ENCODE measurements at places on chromosomes 4 and X.
A peak's percentile ranks its signal among the peaks of the same experiment; 100 is the strongest.

- DNase-seq, result no peak
Measured at GRCh38 chr4:25609976-25610375, 45.7 kb upstream of the SLC34A2 start.

DNA sequence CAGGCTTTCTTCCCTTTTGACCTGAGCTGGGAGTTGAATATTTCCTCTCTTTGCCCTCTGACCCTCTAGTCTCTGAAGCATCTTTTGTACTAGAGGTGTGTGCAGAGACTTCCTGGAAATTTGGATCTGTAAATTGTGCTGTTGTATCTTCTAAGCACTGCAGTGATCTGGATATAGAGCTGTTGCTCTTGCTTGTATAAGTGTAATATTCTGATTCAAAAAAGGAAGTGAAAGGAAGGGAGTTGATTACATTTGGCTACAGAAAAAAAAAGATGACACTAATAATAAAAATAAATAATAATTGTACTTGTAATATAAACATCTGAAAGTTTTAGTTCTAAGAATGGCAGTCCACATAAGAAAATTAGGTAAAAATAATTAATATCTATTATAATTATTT, 33.0 kb downstream of the FRG1 start:
- DNase-seq, result no peak

DNA sequence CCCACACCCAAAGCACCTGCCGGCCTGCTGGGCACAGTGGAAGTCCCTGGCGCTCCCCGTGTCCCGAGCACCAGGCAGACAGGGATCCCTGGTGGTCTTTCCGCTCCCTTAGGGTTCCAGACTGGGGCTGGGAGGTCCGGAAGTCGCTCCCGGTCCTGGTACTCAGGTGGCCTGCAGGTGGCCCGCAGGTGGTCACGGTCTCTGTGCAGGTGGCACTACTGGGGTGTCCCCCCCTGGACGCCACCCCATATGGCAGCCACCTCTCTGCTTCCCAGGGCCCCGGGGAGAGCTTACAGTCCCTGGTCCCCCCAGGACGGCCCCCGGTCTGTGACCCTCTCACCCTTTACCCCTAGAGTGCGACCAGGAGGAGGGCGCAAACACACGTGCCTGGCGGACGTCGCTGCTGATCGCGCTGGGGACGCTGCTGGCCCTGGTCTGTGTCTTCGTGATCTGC, 13.6 kb downstream of the SLC25A6 start:
- no peak for DNase-seq

GRCh38 chrX:40285876-40286275, 188.1 kb upstream of the BCOR start:
- DNase-seq, result no peak

DNA sequence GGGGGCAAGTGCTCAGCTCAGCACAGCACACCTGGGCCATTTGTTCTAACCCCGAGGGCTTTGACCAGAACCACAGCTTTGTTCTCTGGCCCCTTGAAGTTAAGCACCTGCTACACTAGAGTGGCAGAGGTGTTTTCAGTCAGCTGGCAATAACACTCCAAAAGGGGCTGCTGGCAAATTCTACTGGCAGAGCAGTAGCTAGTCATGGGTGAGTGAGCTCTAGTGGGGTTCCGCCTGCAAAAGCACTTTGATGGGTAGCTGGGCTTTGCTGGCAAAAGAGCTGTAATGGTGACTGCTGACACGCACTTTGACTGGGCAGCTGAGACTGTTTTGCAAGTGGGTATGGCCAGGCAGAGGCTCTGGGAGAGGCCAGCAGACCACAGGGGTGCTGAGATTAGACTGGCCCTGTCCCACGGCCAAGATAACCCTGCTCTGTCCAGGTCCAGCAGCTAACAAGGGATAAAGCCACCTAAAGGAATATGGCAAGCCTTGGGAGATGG, 65.2 kb upstream of the TENT5D start:
- no peak for DNase-seq

DNA sequence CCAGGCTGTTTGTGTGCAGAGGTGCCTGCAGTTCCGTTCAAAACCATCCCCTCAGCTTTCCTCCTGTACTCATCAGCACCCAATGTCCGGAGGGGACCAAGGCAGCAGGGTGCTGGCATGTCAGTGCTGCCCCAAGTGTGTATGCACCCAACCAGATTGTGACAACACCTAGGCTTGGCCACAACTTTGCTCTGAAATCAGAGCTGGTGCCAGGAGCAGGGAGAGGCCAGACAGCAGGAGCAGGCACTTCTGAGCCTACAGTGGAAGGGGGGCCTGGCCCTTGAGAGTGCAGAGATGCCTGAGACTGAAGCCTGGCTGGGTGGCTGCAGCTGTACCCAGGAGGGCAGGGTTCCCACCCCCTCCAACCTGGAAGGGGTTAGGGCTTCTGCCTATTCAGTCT, 56.5 kb upstream of the RASGEF1B start:
- no peak for DNase-seq

- no peak for DNase-seq
Measured at GRCh38 chrX:138718941-138719340, 7.4 kb upstream of the FGF13 start.

DNA sequence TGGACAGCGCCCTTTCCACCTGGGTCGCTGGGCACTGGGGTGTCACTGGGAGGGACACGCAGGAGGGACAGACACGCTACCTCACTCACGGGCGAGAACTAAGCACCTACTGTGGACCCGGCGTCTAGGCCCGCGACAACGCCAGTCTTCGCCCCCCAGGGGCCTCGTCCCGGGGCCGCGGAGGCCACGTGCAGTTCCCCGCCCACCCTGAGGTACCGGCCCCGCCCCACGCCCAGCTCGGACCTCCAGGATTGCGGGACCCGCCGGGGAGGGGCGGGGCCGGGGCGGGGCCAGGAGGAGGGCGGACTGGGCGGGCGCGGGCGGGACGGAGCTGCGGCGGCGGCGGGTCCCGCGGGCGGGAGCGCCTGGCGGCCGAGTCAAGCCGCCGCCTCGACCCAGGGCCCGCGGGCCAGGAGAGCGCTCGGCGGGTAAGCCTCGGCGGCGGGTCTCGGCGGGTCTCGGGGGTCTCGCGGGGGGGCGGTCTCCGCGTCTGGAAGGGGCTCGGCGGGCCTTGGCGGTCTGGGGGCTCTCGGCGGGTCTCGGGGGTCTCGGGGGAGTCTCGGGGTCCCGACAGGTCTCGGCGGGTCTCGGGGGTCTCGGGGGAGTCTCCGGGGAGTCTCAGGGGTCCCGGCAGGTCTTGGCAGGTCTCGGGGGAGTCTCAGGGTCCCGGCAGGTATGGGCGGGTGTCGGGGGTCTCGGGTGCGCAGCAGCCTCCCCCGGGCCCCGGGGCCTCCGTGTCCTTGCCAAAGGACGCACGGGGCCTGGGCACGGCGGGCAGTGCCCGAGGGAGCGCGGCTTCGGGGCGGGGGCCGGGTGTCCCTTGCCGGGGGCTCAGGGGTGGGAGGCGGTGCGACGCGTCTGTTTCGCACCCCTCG, at the start of gene SH3BP2:
SH3BP2 (plus strand) TSS at position 375 of the 875 bp plus-strand sequence. CDS start 27,533 bp downstream, outside the sequence.
- DNase-seq, result peak; percentile 84

- DNase-seq, result peak; percentile 75
Measured at GRCh38 chrX:51332188-51332942, at the start of gene NUDT10. Gene NUDT10 (plus strand): TSS chrX:51332822. CDS start chrX:51332966, 144 bp downstream.

DNA sequence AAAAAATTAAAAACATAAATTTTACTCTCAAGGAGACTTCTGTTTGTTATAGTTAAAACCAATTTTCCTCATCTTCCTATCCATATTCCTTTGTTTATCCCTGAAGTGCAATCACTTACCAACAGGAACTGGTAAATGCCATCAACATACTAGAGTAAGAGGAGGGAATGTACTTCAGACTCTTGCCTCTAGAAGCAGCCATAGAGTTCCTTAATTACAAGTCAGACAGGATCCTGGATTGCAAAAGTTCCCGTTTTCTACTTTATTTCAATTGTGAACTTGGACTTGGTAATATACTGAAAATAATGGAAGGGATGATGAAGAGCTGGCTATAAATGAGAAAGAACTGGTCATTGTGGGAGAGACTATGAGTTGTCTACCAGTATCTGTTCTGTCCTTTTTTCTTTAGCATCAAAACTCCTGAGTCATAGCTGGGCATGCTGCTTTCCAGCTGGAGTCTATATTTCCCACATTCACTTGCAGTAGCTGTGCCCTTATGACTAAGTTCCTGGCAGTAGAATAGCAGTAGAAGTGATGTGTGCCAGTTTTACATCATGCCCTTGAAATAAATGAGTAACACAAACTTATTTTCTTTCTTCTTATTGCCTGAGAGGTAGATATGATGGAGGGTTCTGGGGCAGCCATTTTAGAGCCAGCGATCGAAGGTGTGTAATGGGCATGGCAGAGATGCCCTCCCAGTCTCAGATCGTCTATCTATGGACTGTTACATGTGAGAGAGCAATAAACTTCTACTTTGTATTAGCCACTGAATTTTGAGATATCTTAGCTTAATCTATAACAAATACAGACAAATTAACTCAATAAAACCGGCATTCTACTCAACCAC, 26.8 kb upstream of the SPARCL1 start:
- no peak for DNase-seq

- no peak for DNase-seq
Measured at GRCh38 chr4:105934386-105934785, 39.1 kb downstream of the NPNT start.

GRCh38 chrX:10726647-10727046, 106.3 kb upstream of the MID1 start:
- DNase-seq, result no peak

DNA sequence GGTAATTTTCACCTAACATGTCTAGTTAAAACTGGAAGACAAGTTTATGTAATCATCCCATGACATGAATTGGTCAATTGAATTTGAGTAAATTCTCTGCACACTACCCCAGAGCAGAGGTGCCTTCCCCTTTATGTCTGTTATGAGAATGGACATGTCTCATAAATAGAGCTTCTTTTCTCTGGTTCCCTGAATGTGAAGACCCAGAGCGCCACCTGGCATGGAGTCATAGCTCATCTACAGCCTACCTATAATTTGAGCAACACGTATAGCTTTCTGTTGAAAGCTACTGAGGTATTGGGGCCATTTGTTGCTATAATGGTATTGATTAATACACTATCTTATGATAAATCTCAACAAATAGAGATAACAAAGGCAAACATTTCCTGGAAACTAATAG, 626.5 kb upstream of the GALNTL6 start:
- no peak for DNase-seq

GRCh38 chr4:105369988-105370387, 103.9 kb downstream of the PPA2 start:
- no peak for DNase-seq

DNA sequence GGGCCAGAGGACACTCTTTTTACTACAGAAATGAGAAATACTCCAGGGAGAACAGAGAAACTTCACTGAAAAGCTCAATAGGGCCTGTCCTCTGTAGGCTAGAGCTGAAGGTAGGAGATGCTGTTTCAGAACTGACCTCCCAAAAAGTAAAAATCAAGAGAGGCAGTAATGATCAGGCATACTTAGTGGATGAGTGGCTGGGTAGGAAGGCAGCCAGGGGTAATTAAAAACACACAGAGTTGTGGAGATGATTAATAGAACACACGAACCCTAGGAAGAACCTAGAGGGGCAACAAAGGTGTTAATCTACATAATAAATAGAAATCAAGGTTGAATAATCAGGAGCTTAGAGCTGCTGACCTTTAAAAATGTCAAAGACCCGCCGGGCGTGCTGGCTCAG, 582.4 kb upstream of the ADGRL3 start:
- DNase-seq, result no peak

DNA sequence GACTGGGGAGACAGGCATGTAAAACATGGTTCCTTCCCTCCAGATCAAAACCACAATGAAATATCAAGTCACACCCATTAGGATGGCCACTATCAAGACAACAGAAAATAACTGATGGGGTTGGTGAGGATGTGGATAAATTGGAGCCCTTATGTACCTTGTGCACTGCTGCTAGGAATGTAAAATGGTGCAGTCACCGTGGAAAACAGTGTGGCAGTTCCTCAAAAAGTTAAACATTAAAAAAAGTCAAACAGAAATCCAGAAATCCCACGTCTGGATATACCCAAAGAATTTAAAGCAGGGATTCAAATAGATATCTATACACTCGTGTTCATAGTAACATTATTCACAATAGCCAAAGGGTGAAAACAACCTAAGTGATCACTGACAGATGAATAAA, 35.2 kb upstream of the MSX1 start:
- no peak for DNase-seq

DNA sequence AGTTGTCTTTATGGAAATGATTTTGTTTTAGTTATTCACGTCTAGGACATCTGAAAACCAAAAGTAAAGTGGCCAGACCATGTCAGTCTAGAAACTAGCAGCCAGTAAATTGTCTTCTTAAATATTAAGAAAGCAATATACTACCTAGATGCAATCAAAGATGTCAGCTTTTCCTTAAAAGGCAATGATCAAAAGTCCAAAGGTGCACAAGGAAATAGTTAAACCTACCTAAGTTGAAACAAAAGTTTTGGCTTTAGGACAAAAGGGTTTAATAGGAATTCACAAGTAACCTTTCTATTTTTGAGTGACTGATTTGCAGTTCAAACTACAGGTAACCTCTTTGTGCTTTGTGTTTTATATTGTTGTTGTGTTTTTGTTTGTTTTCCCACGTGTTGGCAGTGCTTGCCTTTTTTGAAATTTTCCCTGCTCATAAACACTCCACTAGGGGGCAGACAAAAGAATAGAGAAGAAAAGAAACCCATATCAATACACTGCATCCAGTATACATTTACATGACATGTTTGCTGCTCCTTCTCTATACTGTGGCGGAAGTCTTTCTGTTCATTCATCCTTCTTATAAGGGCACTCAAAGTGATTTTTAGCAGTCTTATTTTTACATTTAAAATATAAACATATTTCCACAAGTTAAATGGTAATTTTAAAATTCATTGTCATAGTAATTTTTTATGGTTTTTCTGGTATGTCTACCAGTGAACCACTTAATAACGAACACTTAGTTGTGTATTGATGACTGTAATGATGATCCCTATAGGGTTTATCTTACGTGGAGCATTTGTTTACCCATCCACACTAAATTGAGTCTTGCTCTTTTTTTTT, 62.7 kb downstream of the GAB1 start:
- no peak for DNase-seq

Data from left forelimb (tissue), 1 donor.